ENCODE measurements at places on chromosomes 3 and 15.

GRCh38 chr3:38345879-38346586 is 552 bp upstream of the XYLB start:
- DNase-seq = no peak

DNA sequence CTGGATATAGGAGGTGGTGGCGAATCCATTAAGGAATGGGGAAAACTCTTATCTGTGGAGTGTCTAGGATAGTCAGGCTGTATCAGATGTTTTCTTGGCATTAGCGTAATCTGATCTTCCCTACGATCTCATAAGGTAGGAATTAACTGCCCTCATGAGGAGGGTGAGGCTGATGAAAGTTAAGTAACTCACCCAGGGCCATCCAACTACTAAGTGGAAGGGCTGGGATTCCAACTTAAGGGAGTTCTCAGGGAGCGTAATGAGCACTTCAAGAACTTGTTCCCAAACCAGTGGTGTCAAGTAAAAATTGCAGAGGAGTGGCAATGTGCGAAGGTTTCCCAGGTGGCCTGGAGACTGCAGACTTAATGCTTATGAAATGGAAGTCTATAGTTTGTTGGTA is 55.9 kb upstream of the OSBPL11 start:
- peak; percentile 66 for DNase-seq

- DNase-seq = no peak
Measured at GRCh38 chr3:56830884-56831283, 29.1 kb upstream of the ARHGEF3 start.

- peak; percentile 31 for DNase-seq
Measured at GRCh38 chr3:178385280-178385952, 150.8 kb upstream of the KCNMB2 start.

DNA sequence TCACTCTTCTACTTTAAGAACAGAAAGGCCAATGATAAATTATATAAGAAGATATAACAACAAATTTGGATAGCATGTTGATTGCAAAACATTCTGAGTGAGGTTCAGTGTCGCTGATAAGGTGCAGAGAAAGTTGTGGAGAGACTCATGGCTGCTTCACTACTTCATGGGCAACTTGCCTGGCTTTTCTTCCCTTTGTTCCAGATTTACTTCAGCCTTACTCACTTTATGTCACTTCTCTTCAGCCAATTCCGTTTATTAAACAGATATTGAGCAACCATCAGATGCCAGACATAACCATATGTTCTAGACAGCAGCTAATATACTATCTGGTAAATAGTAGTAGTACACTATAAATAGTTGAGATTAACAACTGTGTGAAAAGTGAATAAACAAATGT is 150.0 kb upstream of the CHL1 start:
- no peak for DNase-seq

DNA sequence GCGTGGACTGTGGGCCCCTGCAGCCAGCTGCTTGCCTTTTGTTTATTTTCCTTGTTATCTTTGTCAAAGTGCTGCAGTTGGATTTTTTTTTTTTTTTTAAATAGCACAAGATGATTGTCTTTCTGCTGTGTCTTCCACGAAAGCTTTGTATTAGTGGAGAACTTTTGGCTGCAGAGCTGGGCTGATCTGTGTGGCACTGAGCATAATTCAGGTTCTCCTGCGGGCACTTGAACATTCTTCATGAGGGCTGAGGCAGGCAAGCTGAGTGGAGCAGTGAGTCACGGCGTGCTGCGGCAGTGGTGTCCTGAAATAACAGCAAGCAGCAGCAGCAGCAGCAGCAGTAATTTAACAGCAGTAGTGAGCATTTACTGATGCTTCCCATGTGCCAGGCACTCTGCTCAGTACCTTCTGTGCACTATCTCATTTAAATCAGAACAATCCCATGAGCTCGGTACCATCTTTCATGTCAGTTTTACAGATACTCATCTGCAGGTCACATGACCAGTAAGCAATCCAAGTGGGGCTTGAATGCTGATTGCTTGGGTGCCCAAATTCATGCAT is 45.8 kb downstream of the MITF start:
- no peak for DNase-seq

DNA sequence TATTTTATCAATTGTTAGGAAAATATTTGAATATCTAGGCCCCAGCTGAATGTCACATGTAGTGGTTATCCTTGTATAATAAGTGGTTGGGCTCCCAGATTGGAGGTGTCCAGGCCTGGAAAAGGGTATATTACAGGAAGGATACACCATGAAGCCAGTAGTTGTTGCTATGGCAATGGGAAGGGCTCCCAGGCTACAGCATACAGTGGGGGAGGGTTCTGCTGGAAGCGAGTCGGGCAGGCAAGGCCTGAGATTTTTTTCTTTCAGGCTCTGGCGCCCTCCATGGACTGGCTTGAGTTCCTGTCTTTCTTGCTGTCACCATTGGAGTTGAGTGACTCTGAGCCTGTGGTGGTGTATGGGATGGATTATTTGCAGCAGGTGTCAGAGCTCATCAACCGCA is 8.9 kb downstream of the ECE2 start:
- DNase-seq = peak; percentile 67

DNA sequence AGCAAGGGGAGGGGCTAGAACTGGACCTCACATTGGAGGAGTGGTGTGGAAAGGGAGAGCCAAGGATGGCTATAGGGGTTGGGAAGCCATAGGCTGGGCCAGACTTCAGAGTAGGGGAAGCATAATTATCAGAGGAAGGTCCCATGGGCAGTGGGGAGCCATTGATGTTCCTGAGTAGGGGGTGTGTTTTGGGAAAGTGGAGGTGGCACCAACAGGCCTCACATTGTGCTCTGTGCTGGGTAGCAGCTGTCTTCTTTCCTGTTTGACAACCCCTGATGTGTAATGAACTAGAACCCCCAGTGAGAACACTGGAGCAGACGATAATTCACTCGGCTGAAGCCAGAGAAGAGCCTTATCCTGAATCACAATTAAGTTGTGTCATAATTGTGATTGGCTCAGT is 41.2 kb downstream of the SLC6A11 start:
- no peak for DNase-seq

- no peak for DNase-seq
Measured at GRCh38 chr3:157059181-157059580, 100.8 kb downstream of the CCNL1 start.

- no peak for DNase-seq
Measured at GRCh38 chr3:112484352-112484751, 14.9 kb downstream of the BTLA start.

DNA sequence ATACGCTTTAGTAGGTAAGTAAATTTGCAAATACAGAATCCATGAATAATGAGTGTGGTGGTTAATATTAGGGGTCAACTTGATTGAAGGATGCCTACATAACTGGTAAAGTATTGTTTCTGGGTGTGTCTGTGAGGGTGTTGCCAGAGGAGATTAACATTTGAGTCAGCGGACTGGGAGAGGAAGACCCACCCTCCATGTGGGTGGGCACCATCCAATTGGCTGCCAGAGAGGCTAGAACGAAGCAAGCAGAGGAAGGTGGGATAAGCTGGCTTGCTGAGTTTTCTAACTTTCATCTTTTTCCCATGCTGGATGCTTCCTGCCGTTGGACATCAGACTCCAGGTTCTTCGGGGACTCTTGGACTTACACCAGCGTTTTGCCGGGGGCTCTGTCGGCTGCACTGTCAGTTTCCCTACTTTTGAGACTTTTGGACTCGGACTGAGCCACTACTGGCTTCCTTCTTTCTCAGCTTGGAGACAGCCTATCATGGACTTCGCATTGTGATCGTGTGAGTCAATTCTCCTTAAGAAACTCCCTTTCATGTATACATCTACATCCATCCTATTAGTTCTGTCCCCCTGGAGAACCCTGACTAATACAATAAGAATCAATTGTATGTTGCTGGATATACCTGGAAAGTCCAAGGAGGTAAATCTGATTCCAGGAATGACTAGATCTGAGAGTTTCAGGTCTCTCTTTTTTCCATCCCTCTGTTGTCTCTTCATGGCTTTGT is 25.8 kb upstream of the NEDD4 start:
- DNase-seq = peak; percentile 60

GRCh38 chr3:120684896-120685295 is 2.9 kb upstream of the HGD start:
- DNase-seq = no peak

DNA sequence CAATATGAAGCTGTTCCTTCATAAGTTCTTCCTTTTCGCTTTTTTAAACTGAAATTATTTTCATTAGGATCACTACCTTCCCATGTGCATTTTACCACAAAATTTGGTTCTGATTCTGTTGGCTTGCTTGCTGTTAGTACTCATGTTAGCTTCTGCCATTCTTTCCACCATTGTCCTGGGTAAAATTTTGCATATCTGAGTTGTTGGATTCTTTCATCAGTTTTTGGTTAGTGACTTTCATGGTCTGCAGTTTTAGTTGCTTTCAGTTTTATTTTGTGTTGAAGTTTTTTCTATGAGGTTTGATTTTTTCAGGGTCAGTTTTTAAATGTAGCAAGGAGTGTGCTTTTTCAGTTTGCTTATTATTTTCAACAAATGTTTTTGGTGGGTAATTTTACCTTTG is 71.9 kb downstream of the SMAD3 start:
- DNase-seq = no peak

GRCh38 chr3:183515968-183516851 is 39.3 kb downstream of the KLHL6 start:
- no peak for DNase-seq

- DNase-seq = no peak
Measured at GRCh38 chr3:172538368-172539151, 15.3 kb upstream of the TNFSF10 start.

GRCh38 chr3:154144825-154145465 is 23.8 kb downstream of the ARHGEF26 start:
- no peak for DNase-seq

- no peak for DNase-seq
Measured at GRCh38 chr3:59374818-59375211, 325.0 kb upstream of the CFAP20DC start.

- no peak for DNase-seq
Measured at GRCh38 chr3:118850687-118851086, 184.0 kb downstream of the IGSF11 start.

- DNase-seq = no peak
Measured at GRCh38 chr3:177057768-177058167, 139.5 kb downstream of the TBL1XR1 start.

DNA sequence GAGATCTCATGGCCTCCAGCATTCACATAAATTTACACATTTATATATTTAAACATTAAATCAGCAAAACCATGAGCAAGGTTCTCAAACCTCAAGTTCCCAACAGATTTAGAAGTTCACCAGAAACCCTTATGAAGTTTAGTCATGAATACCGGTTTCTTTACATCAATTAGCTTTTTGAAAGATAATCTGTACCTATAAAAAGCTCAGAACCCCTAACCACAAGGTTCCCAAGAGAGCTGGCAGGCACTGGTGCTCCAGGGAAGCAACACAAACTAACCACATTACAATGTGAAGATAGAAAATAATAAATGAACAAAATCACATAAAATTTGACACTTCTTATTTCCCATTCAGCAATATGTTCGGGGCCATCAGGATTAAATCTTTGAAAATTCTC is 150.9 kb downstream of the FBN1 start:
- no peak for DNase-seq

- no peak for DNase-seq
Measured at GRCh38 chr3:141093397-141093796, 42.2 kb downstream of the SPSB4 start.

GRCh38 chr15:93037820-93038705 is 50.9 kb downstream of the RGMA start:
- DNase-seq = no peak

DNA sequence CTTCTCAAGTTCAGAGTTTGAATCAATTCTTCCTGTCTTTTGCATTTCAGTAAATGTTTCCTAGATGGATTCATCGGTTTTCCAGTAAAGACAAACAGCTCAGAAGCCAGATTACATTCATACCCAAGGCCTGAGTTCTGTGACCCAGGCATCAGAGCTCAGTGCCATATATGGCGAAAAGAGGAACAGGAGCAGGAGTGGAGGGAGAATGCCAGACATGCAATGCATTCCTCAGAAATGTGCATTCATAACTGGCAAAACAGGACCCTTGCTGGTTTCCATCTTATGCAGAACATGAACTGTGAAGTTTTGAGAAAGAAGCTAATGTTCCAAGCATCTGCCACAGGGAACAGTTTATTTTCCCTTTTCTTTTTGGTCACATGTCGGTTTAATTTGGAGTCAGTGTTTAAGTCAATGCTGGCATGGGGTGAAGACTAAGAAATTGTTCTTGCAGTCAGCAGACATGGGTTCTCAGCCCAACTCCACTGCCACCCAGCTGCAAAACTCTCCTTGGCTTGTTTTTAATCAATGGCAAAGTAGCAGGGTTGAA is 116.5 kb downstream of the LPP start:
- DNase-seq = peak; percentile 87

DNA sequence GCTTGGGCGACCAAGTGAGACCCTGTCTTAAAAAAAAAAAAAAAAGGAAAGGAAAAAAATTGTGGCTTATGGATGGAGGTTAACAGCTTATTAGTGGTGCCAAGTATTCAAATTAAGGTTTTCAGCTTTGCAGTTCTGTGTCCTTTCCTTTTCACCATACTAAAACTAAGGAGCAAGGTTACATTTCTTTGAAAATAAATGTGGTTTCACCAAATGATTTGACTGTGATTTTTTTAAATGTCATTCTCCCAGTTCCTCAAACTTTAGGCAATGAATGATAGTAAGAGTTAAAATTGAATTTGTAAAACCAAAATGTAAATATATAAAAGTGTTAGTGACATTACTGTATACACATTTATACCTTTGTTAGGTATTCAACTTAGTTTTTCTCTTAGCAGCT is 9.6 kb downstream of the CHRNA5 start:
- no peak for DNase-seq

GRCh38 chr15:68508485-68509189 is 70.2 kb upstream of the CORO2B start:
- DNase-seq = no peak

DNA sequence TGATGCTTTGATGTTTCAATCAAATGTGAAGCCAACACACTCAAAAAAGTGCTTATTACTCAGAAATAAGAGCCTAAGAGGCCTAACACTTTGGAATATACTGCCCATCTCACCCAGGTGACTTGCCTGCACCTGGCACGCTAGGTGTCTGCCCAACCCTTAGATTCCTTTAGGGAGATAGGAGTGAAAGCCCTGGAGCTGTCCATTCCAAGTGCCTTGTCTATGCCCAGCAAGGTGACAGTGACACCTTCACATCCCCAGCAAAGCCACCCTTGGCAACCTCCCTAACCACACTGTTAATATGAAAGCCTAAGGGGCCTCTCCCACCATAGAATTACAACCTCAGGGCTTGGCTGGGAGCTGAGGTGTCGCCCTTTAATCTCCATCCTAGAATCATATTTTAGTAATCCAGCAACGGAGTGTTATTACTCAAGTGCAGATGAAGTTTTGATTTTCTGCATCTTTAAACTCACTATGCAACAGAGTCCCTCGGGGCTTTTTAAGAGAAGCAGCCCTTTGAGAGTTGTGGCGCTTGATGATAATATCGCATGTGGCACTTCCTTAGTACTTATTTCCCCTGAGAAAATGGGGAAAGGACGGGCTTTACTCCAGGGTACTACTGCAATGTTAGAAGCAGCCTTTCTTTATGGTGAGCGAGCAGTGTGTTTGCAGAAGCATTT is 24.8 kb downstream of the ATP10A start:
- no peak for DNase-seq

DNA sequence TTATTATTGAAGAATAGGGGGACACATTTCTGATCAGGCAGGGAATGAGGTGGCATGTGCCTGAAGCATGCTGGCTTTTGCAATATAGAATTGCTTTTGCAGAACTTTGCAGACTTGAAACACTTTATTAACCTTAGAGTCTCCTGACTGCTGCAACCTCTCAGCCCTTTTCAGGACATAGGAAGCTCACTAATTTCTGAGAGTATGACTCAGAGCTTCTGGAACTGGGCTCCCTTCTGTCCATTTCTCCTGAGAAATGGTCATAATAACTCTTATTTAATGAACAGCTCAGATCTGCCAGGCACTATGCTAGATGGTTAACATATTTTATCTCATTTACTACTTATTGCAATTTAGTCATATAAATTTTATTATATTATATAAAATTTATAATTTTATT is 38.6 kb upstream of the DGKG start:
- no peak for DNase-seq

Measured in PC-9 (cell line).